ENCODE measurements at places on chromosomes 6 and 20.

DNA sequence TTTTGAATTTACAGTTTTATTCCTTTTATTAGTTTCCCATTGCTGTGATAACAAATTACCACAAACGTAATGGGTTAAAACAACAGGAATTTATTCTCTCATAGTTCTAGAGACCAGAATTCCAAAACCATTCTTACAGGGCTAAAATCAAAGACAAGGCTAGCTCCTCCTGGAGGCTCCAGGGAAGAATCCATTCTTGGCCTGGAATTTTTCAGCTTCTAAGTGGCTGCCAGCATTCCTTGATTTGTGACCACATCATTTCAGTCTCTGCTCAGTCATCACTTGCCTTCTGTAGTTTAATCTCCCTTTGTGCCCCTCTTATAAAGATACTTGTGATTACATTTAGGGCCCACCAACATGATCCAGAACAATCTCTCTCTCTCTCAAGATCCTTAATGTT, 897 bp upstream of the SEL1L2 start:
- no peak for DNase-seq

DNA sequence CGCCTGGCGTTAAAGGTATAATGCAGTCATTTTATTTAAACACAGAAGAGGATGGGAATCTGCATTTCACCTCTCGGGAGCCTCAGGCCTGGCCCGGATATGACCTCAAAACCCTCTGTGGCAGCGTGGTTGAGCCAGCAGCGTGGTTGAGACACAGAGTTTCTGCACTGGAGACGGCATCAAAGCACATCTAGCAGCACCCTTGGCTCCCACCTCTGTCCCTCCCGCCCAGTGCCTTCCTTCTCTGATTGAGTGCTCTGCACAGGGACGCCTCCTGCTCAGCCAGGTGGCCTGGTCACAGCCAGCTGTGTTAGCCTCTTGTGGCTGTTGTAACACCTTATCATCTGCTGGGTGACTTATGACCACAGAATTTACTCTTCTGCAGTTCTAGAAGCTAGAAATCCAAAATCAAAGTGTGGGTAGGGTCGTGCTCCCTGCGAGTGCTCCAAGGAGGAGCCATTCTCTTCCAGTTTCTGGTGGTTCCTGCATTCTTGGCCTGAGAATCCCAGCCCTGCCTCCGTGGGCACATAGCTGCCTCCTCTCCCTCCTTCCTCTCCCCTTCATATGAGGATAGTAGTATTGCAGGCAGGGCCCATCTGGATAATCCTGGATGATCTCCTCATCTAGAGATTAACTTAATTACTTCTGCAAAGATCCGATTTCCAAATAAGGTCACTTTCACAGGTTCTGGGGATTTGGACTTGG, 156.7 kb downstream of the SYCP2 start:
- DNase-seq, result no peak

GRCh38 chr6:89414215-89414614, 2.1 kb upstream of the RRAGD start:
- DNase-seq, result no peak

GRCh38 chr6:80938131-80938530, 814.4 kb downstream of the TENT5A start:
- DNase-seq, result no peak

DNA sequence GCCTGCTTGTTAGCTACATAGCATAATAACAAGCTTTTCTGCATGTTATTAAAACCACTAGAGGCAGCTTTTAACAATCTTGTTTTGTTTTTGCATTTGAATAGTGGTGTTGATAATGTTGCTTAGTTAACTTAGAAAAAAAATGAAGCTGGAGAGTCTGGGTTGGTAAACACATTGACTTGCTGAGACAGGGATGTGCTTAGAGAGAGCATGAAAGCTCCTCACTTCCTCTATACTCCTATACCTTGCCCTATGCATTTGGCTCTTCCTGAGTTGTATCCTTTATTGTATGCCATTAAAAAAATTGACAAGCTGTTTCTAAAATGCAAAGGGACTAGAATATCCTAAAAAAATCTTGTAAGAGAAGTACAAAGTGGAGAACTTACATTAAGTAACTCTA, 13.6 kb downstream of the FAM83B start:
- DNase-seq, result no peak

DNA sequence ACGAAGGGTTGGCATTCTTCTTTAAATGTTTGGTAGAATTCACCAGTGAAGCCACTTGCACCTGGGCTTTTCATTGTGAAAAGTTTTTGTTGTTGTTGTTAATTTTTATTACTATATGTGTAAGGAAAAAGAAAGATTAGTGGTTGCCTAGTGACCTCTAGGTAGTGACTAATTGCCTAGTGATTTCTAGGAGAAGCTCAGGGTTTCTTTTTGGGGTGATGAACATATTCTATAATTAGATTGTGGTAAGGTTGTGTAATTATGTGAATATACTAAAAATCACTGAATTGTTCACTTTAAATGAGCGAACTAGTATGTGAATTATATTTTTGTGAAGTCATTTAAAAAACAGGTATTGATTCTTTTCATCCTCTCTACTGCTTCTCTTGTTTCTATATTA, 123.8 kb upstream of the TMEM170B start:
- DNase-seq, result no peak
